ENCODE measurements at places on chromosomes 4 and X.

DNA sequence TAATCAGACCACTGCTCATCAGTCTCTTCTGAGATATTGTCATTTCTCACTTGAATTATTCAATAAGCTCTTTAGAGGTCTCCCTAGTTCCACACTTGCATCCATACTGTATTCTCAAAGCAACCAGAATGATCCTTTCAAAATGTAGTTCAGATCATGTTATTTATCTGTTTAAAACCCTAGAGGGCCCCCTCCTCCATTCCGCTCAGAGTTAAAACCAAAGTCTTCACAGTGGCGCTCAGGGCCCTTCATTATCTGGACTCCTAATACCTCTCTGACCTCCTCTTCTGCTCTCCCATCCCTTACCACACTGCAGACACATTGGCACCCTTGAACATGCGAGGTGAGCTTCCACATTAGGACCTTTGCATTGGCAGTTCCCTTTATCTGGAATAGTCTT lies 32.7 kb upstream of the HPGDS start:
- no peak for DNase-seq

DNA sequence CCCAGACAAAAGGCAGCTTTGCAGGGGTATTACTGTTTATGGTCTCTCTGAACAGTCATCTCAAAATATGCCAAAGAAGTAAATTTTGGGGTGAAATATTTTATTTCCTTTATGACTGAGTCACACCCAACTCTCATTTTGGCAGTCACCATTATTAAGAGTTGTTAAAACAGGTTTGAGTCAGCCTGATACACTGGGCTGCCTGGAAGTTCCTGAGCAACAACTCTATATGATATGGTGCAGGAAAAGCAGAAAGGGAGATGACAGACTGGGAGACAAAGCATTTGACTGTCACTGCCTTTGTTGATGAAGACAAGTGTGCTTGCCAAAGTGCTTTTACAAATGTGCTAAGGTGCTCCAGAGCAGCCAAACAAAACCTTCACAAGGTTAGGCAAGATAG lies 1263.5 kb downstream of the PCDH7 start:
- no peak for DNase-seq

- DNase-seq: no peak
Observed at GRCh38 chr4:145878501-145879435, 59.9 kb downstream of the ZNF827 start.

DNA sequence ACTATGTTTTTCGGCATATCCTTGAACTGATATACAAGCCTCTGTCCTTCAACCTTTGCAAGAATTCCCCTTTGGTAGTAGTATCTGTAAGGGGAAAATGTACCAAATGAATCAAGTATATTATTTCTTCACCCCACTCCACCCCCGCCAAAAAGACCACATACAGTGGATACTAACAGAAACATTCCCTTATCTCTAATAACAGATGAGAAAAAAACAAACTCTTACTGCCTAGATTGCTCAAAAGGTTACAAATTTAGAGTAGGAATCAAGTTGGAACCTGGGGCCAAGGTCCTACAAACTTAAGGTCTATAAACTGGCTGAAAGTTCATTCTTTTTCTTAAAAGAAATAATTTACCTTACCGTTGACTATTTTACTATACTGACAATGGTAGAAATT lies 45.0 kb downstream of the NOCT start:
- DNase-seq: no peak

DNA sequence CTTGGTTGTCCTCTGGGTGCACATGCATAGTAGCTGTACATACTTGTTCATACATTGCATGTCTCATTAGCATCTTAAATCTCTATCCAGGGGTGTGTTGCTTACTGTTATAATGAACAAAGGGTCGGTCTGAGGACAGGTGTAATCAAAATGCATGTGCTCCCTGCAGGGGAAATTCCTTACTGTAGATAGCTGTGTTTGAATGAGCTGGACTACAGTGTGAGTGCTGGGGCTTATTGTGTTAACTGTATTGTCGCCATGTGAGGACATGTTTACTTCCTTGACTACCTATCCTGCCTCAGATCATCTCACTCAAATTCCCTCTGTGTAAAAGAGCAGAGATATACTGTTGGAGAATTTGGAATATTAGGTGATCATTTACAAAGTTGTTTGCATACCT lies 98.7 kb downstream of the KLHL34 start:
- no peak for DNase-seq

DNA sequence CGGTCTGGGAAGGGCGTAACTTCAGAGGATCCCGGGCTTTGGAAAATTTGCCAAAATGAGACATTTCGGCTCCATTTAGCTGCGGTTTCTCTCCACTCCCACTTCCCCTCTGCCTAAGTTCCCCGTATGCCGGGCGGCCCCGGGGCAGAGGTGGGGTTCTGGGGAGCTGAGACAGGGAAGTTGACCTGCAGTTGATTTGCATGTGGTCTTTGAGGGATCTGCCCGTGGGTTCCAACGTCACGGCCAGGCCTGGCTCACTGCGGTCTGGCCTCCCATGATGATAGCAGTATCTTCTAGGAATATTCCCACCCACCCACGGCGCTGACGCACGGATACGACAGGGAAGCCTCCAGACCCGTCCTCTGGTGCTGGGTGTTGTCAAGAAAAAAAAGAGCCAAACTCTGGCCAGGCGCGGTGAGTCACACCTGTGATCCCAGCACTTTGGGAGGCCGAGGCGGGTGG lies 27.3 kb upstream of the CRLF2 start:
- peak; percentile 26 for DNase-seq

DNA sequence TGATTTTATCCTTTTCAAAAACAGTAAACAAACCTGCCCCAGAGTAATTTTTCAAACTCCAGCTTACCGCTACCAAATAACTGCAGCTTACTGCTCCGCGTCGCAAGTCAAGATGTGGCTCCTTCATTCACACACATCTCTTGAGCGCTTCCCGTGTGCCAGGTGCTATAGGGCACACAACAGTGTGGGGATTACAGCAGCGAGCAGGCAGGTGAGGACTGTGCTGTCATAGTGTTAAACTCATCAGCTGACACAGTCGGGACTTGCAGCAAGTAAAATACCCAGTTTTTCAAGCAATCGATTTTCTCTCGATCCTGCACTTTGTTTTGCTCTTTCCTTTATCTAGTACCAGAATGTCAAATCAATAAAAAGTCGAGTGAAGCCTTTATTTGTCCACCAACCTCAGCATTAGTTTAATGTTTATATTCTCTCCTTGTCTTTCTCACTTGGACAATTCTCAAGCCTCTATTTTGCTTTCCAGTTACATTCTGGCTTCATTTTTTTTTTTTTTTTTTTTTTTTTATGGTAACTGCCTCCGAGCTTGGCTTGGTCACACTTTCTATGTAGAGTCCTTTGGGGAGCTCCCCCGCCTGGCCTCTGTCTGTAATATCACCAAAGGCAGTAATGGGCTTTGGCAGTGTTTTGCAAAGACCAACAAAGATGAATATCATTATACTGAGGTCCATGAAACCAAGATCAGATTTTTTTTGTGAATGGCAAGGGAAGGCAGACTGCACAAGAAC lies 8.3 kb upstream of the ASB5 start:
- DNase-seq: peak; percentile 7

GRCh38 chrX:39133971-39134370 lies 332.7 kb downstream of the MID1IP1 start:
- DNase-seq: no peak
